ENCODE measurements at places on chromosomes 16 and 17.
A peak's percentile ranks its signal among the peaks of the same experiment; 100 is the strongest.

DNA sequence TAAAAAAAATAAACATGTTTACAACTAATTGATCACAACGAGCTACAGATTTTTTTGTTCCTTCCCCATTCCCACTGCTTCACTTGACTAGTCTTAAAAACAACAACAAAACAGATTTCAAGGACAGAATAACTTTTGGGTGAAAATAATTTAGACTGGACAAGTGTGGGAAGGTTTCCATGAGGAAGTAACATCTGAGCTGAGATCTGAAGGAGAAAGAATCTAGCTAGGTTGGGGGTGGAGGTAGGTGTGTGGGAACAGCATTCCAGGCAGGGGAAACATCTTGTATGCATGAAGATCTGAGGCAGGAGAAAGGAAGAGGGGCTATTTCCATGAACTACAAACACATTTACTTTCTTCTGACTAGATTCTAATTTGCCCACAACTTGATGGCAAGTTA, 9.2 kb downstream of the BRD7 start:
- no peak for DNase-seq

GRCh38 chr16:19555938-19556771, 652 bp downstream of the VPS35L start:
- peak; percentile 55 for DNase-seq

GRCh38 chr16:51968749-51969148, 578.2 kb downstream of the TOX3 start:
- no peak for DNase-seq

DNA sequence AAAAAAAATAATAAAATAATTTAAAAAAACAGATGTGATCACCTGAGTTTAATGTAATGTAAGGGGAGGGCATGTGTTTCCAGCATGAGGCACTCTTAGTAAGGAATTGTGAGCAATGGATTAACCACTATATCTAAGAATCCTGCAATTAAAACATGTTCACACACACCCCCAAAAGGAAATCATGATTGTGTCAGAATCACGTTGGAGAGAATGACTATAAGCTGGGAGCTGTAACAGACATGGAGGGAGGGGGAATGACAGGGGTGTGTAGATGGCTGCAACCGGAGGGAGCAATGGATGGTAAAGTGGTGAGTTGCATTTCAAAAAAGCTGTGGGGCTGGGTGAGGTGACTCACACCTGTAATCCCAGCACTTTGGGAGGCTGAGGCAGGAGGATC, 13.6 kb upstream of the CCL22 start:
- no peak for DNase-seq

DNA sequence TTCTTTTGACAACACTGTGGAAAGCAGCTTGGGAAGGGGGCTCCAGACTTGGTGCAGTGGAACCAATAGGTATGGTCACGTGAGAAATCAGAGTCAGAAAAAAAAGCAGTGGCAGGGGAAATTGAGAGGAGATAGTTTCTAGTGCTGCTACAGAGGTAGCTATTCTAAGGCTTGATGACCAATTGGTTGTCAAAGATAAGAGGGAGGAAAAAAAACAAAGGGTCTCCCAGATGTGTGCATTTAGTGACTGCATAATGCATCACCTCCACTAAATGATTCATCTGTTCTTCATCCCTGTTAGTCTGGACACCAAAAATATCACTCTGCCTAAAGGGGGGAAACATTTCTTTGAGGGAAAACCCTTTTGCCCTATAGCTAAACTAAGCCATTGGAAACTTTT, 56.5 kb downstream of the PIGL start:
- no peak for DNase-seq

GRCh38 chr17:18954321-18954720, 2.4 kb downstream of the SLC5A10 start:
- no peak for DNase-seq

DNA sequence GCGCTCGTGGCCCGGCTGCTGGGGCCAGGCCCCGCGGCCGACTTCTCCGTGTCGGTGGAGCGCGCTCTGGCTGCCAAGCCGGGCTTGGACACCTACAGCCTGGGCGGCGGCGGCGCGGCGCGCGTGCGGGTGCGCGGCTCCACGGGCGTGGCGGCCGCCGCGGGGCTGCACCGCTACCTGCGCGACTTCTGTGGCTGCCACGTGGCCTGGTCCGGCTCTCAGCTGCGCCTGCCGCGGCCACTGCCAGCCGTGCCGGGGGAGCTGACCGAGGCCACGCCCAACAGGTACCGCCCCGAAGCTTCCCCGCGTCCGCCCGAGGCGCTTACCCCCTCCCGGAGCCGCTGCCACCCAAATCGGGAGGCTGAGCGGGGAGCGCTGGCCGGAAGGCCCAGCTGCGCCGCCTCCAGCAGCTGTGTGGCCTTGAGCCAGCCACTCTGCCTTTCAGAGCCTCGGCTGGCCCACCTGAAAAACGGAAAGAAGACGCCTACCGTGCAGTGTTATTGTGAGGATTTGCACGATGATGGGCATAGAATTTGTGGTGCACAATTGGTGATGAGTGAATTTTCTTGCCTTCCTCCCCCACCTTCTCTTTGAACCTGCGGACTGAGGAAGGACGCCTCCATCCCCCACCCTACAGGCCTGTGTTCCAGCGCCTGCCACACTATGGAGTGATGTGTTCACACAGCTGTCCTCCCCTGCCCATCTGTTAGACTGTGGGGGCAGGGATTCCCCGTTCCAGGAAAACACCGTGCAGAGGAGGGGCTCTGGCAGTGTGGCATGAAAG, 523 bp downstream of the NAGLU start:
- peak; percentile 78 for DNase-seq

- DNase-seq, result peak; percentile 27
Observed at GRCh38 chr16:81004646-81005353, 1.9 kb downstream of the CMC2 start.

DNA sequence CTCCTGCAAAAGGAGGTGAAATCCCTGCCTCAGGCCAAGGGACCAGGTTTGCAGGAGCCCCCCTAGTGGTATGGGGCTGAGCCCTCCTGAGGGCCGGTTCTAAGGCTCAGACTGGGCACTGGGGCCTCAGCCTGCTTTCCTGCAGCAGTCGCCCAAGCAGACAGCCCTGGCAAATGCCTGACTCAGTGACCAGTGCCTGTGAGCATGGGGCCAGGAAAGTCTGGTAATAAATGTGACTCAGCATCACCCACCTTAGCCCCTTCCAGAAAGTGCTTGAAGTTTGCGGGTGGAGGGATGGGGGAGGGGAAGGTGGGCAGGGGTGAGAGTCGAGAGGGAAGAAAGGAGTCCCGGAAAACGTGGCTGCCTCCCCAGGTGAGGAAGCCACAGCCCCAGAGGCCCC, 2.1 kb downstream of the MC1R start:
- peak; percentile 13 for DNase-seq
